ENCODE measurements at places on chromosomes 7 and 10.

DNA sequence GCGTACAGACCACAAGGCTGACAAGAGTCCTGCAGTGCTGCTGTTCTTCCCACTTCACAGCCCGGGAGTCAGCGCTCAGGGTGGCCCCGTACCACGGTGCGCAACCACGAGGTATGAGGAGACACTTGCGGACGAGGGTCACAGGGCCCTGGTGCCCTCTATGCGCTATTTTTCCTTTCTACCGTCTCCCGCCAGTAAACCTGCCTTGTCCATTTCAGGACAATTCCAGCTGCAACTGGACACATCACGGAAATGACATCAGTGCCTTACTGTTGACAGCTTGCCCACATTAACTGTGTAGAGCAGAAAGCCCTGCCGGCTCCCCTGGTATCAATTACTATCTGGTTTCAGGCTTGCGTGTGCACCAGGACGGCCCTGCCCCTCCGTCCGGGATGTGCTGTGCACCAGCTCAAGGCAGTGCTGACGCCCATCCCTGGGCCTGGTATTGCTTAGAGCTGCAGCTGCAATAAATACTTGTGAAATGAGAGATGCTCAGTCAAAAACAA, 65.1 kb downstream of the ZRANB1 start:
- DNase-seq: no peak

- DNase-seq: no peak
Measured at GRCh38 chr10:22429981-22430421, 84.7 kb downstream of the SPAG6 start.

GRCh38 chr10:1609648-1609970, 127.7 kb downstream of the ADARB2 start:
- DNase-seq: no peak

GRCh38 chr10:103967448-103968071, 620 bp downstream of the SLK start:
- no peak for DNase-seq

DNA sequence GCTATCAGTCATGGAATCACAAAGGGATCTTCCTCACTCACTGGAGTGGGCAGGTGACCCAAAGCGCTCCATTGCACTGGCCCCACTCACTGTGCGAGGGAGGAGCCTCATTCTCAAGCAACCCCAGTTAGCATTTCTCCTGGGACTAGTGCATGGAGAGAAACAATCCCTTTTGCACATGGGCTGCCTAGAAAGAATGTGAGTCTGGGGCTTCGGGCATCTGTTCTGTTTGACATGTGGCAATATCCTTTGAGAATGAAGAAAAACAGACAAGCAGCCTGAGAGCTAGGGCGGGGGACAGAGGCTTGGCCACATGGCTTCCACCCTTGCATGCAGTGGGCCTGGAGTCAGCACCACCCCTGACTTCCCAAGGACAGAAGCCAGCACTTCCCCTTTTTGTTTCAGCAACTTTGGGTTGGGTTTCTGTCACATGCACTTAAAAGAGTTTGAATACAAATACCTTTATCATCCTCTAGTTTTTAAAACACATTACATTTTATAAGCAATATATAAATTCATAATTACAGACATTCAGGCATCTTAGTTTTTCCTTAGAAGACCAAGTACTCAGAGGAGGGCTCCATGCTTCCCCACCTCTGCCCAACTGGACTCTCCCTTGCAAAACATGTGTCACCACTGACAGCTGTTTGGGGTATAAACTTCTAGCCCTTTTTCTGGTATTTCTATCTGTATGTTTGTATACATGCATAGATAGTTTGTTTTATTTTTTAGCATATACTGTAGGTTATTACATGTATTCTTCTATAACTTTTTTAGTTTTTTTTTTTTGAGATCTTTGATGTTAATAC, 73.8 kb downstream of the RBM20 start:
- DNase-seq: no peak

DNA sequence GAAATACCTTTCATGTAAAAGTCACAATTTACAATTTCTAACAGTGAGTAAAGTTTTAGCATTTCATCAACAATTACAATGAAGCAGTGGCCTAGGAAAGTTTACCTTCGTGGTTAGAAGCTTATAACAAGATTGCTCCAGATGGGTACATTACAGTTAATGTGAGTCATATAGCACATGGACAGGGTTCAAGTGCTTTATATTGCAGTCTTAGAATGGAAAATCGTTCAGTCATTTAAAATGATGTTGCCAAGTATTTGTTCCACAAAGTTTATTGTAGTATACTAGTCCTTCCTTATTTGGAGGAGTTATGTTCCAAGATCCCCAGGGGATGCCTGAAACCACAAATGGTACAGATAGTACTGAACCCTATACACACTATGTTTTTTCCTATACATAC, 174.6 kb upstream of the TARP start:
- no peak for DNase-seq

DNA sequence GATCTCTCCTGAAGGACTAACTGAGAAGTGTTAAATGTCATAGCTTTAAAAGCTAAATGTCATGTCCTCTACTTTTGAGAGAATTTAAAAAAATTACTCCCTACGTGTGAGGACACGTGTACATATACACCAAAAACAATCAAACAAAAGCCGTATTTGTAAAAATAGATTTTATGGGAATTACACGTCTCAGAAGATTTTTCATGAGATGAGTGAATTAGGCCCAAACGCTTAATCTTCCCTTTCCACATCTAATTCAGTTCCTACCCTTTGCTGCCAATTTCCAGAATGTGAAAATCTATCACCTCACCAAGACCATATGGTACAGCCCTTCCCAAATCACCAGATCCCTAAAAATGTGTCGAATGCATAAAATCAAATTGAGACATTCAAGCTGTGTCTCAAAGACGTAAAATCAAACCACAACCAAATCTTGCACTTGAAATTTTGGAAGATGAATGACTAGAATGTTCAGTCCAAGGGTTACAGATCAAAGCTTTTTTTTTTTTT, 1.0 kb upstream of the CTTNBP2 start:
- DNase-seq: no peak

- DNase-seq: no peak
Measured at GRCh38 chr10:49375611-49376010, 20.3 kb downstream of the DRGX start.

- no peak for DNase-seq
Measured at GRCh38 chr7:142000244-142000643, 4.6 kb downstream of the MGAM start.

DNA sequence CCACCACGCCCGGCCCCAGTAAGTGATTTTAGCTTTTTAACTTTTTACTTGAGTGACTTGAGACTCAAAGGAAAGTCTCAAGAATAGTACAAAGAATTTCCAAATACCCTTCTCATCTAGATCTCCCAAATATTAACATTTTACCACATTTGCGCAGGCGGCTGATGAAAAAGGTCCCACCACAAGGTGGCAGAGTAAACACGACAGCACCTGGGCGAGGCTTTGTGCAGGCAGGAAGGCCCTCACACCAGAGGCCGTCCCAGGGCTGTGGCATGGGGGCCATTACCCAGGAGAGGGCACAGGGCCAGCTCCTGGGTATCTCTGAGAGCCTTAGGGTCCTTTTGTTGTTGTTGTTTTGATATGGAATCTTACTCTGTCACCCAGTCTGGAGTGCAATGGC, 50.0 kb upstream of the WIPI2 start:
- DNase-seq: no peak

DNA sequence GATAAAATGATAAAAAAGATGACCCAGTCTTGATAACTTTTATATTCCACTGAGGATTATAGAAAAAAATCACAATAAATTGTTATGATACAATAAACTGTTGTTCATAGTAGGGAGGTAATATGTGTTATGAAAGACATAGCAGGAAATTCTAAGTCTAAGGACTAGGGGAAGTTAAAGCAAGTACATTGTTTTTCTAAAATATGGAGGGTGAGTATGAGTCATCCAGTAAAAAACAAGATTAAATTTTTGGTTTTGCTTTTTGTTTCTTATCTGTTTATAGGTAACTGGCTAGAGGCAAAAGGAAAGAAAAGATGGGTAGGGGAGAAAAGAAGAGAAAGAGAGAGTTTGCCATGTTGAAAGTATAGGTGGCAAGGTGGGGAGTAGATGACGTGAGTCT, 188.4 kb downstream of the POLR1F start:
- DNase-seq: no peak

DNA sequence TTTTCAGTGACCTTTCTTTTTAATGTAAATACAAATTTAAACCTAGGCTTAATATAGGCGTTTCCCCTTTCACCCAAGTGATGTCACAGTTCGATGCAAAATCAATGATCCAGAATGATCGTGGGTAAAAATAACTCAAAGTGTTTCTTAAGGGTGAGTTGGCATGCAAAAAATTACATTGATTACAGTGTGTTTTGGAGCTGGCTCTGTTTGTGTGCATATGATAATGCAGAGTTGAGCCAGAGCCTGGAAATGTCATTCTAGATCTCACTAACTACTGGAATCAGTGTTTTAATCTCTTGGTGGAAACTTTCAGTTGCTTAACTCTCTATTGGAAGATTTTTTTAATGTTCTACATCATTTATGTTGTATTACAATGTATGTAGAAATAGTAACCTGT, 72.5 kb upstream of the MXI1 start:
- DNase-seq: no peak

GRCh38 chr7:137328373-137329120, 15.0 kb downstream of the PTN start:
- DNase-seq: no peak

- DNase-seq: no peak
Measured at GRCh38 chr7:22123139-22123538, 177.4 kb upstream of the CDCA7L start.
